Activated naive CD8-positive, alpha-beta T cell treated with anti-CD3 and anti-CD28 coated beads, Interleukin-2, amount 50 U/mL, for 16 hours (primary cell): ENCODE measurements at places on chromosomes 7 and 10.

DNA sequence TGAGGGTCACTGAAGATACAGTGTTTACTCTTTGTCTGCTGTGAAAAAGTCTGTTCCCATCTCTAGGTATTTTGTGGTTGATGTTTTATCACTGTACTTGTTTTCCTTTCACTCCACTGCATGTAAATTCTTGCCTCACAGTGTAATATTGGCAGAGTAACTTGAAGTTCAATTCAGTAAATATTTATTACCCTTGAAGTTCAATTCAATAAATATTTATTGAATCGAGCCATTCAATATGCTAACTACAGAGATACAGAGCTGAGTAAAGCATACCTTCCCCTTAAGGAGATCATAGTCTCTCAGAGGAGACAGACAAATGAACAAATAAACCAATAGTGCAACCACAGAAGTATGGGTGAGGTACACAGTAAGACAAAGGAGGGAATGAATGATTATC is 9.2 kb downstream of the NUDT13 start:
- no peak for DNase-seq

- DNase-seq: no peak
Measured at GRCh38 chr7:29606830-29607229, 43.2 kb downstream of the PRR15 start.

DNA sequence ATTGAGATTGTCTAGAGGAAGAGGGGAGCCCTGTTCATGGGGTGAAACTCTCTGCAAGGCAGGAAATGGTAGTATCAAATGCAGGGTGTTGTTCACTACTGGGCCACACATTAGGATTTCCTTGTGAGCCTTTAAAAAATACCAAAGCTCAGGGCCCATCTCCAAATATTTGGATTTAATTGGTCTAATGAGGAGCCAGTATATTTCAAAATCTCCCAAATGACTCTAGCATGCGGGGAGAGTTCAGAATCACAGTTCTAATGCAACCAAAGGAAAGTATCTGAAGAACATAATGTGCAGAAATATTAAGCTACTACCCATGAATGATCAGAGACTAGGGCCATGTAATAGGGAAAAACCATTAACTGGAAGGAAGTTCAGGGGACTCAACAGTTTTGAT is 27.3 kb downstream of the JCAD start:
- no peak for DNase-seq

DNA sequence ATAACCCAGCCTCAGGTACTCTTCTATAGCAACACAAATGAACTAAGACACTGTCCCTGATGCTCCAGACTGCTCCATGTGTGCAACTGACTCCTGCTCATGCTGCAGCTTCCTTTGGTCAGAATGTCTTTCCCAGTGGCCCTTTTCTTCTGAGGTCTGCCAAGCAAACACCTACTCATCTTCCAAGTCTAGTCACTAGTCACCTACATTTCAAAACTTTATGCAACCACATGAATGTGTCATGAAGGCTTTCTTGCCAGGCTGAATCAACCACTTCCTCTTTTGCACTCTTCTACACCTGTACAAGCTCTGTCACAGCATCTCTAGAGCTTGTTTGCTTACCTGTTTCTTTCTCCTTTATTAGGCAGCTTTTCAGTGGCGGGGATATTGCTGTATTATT is 75.8 kb downstream of the LSMEM1 start:
- no peak for DNase-seq

DNA sequence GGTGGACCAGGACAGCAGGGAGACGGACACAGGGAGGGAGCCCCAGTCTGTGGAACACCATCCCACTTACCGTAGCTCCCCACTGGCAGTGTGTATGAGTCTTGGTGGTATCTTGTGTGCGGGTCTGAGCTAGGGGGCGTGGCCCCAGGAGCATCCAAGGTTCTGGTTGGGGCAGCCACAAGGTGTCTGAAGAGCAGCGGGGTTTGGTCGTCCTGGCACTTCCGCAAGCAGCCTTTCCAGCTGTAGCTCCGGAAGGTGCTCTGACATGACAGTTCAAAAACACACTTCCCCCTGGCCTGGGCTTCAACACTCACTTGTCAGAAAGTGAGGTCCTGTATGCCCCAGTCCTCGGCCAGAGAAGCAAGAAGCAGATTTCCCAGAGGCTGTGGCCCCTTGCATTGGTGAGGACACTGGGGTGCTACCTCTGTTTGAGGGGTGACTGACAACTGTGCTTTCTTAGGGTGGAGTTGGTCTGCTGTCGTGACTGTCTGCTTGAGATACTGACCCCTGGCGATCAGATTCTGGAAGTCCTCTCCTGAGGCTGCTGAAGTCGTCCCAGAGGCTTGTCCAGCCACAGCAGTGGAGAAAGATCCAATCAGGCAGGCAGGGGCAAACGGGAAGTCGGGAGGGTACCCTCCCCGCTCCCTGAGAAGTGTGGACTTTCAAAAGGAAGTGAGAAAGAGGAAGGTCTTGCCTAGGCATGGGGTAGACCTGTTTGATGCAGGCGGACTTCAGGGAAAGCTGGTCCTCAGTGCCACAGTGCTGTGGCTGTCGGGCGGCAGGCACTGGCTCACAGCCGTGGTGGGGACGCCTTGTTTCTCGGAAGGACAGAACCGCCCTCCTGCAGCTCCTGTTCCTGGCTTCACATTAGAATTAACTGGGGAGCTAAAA is 51.4 kb upstream of the PFKFB3 start:
- no peak for DNase-seq

DNA sequence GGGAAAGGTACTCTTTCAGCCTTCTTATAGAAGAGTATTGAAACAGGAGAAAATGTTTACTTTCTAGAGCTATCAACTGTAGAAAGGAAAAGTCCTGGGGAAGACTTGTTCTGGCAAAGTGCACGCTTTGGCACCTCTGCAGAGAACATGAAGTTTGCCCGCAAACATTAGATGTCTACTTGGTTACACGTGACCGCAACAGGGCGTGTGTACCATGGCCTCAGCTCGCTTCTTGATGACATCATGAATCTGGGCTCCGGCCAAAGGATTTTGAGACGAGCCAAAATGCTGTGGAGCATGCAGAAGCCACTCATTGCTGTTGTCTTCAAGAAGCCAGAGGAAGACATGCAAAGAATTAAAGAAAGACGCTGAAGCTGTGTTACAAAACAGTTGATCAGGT is 8.6 kb upstream of the TAS2R60 start:
- DNase-seq: no peak
